Fibroblast of mammary gland (primary cell): ENCODE measurements at places on chromosomes 3 and 15.

- DNase-seq, result no peak
These were observed 210.0 kb upstream of the PPP2R3A start for GRCh38 chr3:135755330-135756105.

- DNase-seq, result no peak
These were observed 614.4 kb upstream of the NR2F2 start for GRCh38 chr15:95715906-95716656.

DNA sequence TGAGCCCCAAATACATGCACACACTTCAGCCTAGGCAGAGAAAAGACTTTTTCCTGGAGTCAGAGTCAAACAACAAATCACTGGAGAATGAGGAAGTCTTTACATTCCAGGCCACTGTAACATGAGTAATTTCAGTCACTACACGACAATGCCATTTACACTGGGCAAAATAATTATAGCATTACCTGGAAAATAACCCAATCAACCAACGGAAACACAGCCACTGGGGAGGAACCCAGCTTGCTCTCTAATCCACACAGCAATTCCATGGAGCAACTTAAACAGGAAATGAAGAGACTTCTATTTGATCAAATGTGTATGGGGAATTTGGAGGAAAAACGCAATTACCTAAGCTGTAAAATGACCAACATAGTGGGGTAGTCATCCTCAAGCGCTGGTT is 15.2 kb downstream of the FSTL1 start:
- peak; percentile 72 for DNase-seq

GRCh38 chr3:178131801-178132200 is 404.4 kb upstream of the KCNMB2 start:
- peak; percentile 78 for DNase-seq

DNA sequence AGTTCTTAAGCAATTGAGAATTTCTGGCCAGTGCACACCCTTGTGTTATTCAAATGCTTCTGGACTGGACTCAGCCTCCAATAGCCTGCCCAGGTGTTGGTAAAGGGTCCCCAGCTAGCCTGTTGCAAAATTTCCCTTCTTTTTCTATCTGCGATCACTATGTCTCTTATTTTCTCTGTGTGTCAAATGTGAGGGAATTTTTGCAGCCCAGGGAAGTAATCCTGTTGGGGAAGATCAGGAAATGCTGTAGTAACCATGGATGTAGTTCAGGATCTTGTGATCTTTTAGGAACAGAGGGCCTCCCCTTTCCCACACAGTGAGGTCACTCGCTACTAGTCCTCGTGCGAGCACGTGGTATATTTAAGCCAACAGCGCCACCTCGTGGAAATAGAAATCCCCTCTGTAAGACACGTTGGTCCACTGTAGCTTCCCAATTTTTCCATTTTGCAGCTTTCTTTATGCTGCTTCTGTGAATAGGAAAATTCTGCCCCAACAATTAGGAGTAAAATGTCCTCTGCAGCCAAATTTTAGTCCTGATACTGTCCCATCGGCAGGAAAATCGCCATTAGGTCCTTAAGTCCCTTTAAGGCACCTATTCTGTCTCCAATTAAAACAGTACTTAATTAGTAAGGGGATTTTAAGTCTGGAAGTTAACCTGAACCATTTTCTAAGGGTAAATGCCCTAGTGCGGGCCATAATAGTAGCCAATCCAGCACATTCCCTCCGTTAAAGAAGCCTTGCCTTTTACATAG is 4.0 kb upstream of the SMCO1 start:
- DNase-seq, result peak; percentile 84

GRCh38 chr15:94631608-94632007 is 400.2 kb downstream of the MCTP2 start:
- no peak for DNase-seq

GRCh38 chr3:194328053-194328657 is 23.0 kb downstream of the CPN2 start:
- DNase-seq, result peak; percentile 76

GRCh38 chr15:89221543-89221942 is at the start of gene RLBP1:
RLBP1 (minus strand) TSS chr15:89221579; CDS start chr15:89218975, 2,604 bp downstream.
- no peak for DNase-seq

DNA sequence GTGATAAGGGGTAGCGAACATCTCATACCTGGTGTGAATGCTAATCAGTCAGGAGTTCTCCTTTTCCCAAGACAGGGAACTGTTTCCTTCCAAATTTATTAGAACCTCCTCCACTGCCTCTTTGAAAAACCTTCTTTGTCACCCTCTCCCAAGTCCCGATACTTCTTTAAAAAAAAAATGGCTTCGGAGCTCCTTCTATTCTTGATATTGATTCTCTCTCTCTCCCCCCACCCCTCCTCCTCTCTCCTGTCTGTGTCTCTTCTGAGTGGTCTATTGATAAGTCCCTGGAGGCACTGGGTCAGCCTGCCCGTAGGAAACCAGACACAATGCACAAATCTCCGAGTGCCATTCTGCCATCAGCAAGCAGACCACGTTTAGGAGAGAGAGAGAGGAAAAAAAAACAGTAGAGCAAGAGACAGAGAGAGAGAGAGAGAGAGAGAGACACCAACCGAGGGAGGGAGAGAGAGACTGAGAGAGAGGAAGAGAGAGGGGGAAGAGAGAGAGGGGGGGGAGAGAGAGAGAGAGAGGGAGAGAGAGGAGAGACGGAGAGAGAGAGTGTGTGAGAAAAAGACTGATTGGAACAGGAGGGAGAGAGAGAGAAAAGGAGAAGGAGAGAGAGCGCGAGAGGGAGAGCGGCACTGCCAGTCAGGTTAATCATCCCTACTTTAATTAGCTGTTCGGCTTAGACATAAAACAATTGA is 160.9 kb downstream of the TIGIT start:
- peak; percentile 34 for DNase-seq

DNA sequence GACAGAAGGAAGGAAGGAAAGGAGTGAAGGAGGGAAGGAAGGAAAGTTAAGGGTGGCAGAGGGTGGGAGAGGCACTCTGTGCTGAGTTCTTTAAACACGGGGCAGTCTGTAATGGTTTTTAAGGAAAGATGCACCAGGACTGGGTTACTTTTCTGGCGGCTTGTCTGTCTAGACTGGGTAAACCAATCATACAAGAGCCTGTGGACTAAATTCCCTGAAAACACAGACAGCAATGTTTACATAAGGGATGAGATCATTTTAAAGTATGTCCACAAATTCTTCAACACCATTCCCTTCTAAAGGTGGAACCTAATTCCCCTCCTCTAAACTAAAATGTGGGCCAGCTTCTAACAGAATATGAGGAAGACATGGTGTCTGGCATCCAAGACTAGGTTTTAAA is 235.5 kb upstream of the IGF1R start:
- DNase-seq, result no peak

DNA sequence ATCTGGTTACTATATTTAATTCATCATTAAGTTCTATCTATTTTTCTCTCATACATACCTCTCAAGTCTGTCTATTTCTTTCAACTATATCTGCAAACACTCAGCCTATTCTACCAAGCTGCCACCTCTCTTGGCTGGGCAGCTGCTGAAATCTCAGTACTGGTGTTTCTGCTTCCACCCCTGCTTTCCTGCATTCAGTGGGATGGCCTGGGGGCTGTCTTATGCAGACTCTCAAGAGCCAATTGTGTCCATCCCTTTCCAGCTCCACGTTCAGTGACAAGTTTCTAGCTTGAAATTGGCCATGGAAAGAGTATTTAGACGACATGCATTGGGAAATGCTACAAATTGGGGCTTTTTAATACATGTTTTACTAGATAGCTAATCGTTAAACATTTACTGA is 378.4 kb upstream of the DPPA4 start:
- DNase-seq, result no peak

GRCh38 chr3:18234717-18235335 is 190.3 kb downstream of the SATB1 start:
- no peak for DNase-seq

DNA sequence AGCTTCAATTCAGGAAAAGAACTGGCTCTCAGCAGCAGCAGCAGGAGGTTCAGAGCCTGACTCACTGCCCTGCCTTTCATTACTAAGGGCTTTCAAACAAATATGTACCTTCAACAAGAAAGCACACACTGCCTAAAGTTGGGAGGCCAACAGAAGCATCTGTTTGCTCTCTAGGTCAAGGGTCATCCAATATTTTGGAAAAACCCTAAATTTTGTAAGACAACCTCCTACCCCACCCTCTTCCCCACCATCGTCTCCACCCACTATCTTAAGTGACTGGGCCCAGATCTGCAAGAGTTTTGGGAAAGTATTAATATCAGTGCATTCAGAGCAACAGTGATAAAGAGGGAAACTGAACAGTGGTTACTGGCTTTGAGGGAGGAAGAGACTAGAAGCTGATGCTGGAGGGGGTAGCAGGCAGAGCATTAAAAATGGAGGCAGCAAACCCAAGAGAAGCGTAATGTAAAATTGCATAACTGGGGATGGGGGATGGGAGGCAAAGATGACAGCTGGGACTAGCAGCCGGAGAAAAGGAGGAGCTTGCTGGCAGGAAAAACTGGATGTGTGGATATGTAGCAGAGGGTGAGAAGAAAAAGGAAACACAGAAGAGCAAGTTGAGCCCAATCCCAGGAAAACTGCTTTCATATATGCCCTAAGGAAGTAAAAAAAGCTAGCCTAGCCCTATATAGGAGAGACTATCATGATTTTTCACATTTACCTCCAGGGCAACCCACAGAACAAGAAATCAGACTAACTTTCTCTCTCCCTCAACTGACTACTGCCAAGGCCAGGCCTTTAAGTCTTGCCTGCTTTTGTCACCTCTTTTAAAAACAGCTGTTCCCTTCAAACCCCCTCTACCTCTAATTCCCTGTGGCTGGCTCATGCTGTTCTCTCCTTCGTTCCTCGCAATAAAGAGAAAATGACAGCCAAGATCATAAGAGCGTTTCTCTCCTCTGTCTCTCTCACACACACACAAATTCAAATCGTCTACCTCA is 31.4 kb downstream of the NPTN start:
- peak; percentile 63 for DNase-seq

GRCh38 chr15:34644061-34644460 is 60.6 kb upstream of the GOLGA8B start:
- peak; percentile 94 for DNase-seq

- peak; percentile 9 for DNase-seq
These were observed 268.7 kb upstream of the THRB start for GRCh38 chr3:24763393-24763792.

DNA sequence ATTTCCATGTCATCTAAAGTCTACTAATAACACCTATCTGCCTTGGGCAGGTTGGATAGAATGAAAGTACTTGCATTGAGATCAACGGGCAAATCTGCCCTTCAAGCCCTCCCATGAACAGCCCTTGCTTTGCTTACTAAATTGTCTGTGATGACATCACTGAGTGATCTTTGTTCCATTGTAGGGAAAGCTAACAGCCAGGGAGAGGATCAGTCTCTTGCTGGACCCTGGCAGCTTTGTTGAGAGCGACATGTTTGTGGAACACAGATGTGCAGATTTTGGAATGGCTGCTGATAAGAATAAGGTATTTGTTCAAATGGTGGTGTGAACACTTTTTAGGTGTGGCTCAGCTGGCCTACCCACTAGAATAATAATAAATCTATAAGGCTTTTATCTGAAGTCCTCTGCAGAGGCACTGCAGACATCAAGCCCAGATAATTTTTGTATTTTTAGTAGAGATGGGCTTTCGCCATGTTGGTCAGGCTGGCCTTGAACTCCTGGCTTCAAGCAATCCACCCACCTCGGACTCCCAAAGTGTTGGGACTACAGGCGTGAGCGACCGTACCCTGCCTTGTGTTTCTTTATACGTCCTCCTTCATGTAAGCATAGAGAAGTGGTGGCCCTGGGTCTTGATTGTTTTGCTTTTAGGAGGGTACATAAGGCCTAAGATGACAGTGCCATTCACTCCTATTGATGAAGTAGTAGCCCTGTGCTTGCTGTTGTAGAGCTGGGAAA is 5.7 kb downstream of the PCCB start:
- no peak for DNase-seq

DNA sequence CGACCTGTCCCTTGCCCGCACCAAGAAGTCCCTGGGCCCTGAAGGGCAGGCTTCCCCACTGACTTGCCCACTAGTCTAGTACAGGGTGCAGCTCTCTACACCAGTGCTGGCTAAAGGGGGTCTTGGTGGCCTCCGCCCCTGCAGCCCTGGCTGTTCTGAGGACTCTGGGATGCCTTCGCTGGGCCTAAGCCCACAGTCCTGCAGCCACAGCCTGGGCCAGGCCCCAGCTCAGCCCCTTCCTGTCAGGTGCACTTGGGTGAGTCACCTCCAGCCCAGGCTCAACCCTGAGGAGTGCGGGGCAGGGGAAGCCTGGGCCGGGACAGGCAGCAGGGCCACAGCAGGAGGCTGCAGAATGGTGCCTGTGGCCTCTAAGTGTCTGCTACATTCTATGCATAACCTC is 971 bp downstream of the C3orf22 start:
- DNase-seq, result no peak

- DNase-seq, result no peak
These were observed 5.9 kb downstream of the TTLL3 start for GRCh38 chr3:9815986-9816385.

DNA sequence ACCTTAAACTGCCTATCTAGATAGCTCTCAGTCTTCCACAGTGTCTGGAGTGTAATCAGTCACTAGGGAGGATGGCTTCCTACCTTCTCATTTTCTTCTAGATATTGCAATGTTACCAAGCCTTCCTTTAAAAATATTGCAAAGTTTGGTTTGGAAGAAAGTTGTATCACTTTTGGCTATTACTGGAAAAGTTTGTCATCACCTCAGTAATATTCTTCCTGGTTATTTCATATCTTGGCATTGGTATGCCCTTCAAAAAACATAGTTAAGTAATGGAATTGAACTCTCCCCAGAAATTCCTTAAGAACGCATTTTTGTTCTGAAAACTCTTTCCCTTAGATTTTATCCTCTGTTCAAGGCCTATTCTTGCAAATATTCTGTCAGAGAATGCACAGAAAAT is 179.3 kb upstream of the MME start:
- no peak for DNase-seq
